ENCODE measurements at places on chromosomes 16 and 17.

DNA sequence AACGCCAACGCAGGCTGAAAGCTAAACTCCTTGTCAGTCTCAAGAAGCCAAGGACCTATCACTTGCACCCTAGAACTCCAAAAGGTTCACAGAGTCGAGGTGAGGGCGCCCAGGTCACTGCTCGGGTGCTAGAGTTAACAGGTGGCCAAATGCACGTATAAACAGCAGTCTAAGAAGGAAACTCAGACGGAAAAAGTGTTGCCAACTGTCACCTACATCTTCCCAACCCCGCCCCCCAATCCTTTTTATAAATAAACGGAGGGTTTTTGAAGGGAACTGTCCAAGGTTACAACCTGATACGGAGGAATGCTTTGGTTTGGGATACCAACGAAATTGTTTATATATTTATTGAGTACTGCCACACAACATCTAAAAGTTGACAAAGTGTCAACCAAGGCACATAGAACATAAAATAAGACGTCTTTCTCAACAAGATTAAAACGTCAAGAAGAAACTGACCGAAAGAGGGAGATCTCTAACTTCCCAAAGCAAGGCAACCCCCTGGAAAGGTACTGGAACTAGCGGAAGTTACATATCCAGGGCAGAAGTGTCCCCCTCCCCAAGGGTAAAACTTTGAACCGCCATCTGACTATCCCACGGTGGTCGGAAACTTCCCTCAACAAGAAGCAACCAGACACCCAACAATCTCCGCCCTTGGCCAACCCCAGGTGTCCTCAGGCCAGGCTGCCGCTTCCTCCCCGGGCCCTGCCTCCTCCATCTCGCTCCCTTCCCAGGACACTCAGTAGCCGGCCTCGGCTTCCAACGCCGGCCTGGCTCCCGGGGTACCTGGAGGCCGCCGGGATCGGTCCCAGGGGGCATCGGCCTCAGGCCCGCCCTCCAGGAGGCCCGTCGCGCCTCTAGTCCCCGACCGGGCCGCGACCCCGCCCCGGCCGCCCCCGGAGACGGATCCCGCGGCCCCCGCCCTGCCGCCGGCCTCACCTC, 982 bp downstream of the SPAG9 start:
- DNase-seq: peak; percentile 27

DNA sequence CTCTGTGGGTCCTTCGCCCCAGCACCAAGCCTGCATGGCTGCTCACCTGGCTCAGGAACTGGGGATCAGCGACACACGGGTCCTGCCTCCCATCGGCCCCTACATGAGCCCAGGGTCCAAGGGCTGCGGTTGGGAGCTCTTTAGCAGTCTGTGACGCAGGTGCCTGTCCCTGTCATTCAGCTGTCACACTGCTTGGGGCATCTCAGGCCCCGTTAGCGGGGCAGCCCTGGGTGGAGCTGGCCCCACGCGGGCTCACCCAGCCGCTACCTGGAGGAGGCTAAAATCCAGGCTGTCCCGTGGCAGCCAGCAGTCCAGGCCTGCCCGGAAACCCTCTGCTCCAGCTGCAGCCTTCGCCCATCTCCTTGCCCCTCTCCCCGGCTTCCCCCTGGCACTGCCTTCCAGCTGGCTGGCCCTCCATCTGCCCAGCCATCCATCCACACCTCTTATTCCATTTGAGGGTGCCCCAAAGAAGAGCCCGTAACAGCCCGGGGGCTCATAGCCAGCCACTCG, 3.3 kb downstream of the GCGR start:
- DNase-seq: no peak

- DNase-seq: no peak
These were observed at the start of gene SALL1 for GRCh38 chr16:51150888-51151320. SALL1 (minus strand) TSS chr16:51151270; CDS start chr16:51151241, 29 bp downstream.

DNA sequence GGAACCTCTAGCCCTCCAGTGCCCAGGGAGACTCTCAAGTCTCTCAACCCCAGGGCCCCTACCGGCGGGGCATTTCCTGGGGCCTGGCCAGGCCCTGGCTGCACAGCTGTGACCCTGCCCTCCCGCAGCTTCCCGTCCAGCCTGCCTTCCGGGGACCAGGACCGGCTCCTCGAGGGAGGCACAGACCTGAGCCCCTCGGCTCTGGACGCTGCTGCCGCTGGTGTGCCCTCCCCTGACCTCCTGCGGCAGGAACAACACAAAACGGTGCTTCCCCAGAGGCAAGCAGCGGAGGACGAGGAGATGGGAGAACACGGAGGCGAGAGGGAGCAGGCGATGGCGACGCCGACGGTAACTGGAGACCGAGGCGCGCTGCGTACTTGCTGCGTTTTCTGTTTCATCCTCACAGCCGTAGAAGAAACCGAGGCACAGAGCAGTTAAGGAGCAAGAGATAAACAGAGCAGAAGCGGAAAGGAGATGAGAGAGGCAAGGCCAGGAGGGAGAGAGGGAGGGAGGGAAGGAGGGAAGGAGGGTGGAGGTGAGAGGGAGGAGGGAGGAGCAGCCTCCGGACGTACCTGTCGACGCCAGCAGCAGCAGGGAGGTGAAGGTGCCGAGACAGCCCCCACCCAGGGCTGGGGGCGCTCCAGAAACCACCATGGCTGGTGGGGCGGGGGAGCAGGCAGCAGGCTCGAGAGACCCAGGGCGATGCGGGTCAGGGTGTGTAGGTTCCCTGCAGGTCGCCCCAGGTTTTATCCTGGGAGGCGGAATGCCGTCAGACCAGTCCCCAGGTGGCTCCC, at the start of gene PRSS22:
TSS of gene PRSS22 (minus strand) at position 720 of the 794 bp plus-strand sequence. CDS start at position 654, 66 bp downstream.
- DNase-seq: no peak
